A549 treated with GW870086 at 1 μM for 4 hours (cell line): ENCODE measurements at places on chromosomes 13 and 19. TPM values are rescaled to one million over a fixed set of nuclear protein-coding genes. Genes with fewer than 3 reads are reported as not detected.

SOX1 gene
- total RNA-seq, result not detected in 5 replicates

ZNF69 gene
- not detected in 5 replicates for total RNA-seq

DHDH gene
- 1.2 to 2.7 TPM (median 1.7 TPM) in 5 replicates for total RNA-seq

ZNF772 gene
- total RNA-seq, result 0.58 to 1.8 TPM (median 1.5 TPM) in 5 replicates

KCNJ14 gene
- 0.97 to 2.1 TPM (median 1.3 TPM) in 5 replicates for total RNA-seq

ATP12A gene
- not detected in 5 replicates for total RNA-seq

BABAM1 gene
- 59.7 to 68.1 TPM (median 61.7 TPM) in 5 replicates for total RNA-seq

ADAMTSL5 gene
- total RNA-seq, result 2.9 to 4.5 TPM (median 3.4 TPM) in 5 replicates

FGF14 gene
- not detected in 5 replicates for total RNA-seq

ZSWIM4 gene
- total RNA-seq, result 2.7 to 4.5 TPM (median 4.0 TPM) in 5 replicates

CATSPERD gene
- not detected in 5 replicates for total RNA-seq

PRRG2 gene
- 0.45 to 0.95 TPM (median 0.87 TPM) in 5 replicates for total RNA-seq

MBD3L3 gene
- not detected in 5 replicates for total RNA-seq

ONECUT3 gene
- total RNA-seq, result not detected in 5 replicates

METTL21C gene
- total RNA-seq, result not detected in 5 replicates

KIR3DL2 gene
- total RNA-seq, result not detected in 5 replicates

ZNF506 gene
- 0.13 to 0.49 TPM (median 0.27 TPM) in 4 of 5 replicates, not detected in the other for total RNA-seq

ZIM2 gene
- not detected in 5 replicates for total RNA-seq

SIGLECL1 gene
- not detected in 5 replicates for total RNA-seq

RAB20 gene
- 1.5 to 2.1 TPM (median 1.7 TPM) in 5 replicates for total RNA-seq

TMC4 gene
- total RNA-seq, result 0.53 to 1.7 TPM (median 0.91 TPM) in 5 replicates

UNC13A gene
- 1.4 to 1.9 TPM (median 1.7 TPM) in 5 replicates for total RNA-seq

ZNF260 gene
- 6.3 to 14.2 TPM (median 8.1 TPM) in 5 replicates for total RNA-seq

KLK1 gene
- 0.16 to 0.46 TPM (median 0.17 TPM) in 3 of 5 replicates, not detected in the others for total RNA-seq

RAVER1 gene
- total RNA-seq, result 20.8 to 29.6 TPM (median 28.0 TPM) in 5 replicates

FREM2 gene
- not detected in 5 replicates for total RNA-seq

SULT2A1 gene
- not detected in 5 replicates for total RNA-seq

CDX2 gene
- 0.53 to 1.2 TPM (median 0.96 TPM) in 5 replicates for total RNA-seq

CLEC11A gene
- total RNA-seq, result 6.0 to 10.5 TPM (median 9.2 TPM) in 5 replicates

FXYD3 gene
- 0.39 to 0.46 TPM (median 0.42 TPM) in 3 of 5 replicates, not detected in the others for total RNA-seq

ZNF223 gene
- total RNA-seq, result 1.5 to 4.0 TPM (median 2.6 TPM) in 5 replicates

ZNF358 gene
- total RNA-seq, result 15.8 to 19.1 TPM (median 17.3 TPM) in 5 replicates

HSD11B1L gene
- total RNA-seq, result 3.6 to 5.1 TPM (median 4.7 TPM) in 5 replicates

PCSK4 gene
- total RNA-seq, result 0.42 to 1.9 TPM (median 1.0 TPM) in 5 replicates

NLRP7 gene
- 0.07 TPM in 1 of 5 replicates, not detected in the others for total RNA-seq

ACP5 gene
- total RNA-seq, result 0.26 to 0.55 TPM (median 0.39 TPM) in 4 of 5 replicates, not detected in the other

LACC1 gene
- 3.1 to 4.2 TPM (median 3.6 TPM) in 5 replicates for total RNA-seq

CCDC169 gene
- total RNA-seq, result 0.28 to 0.74 TPM (median 0.33 TPM) in 4 of 5 replicates, not detected in the other

MICU2 gene
- total RNA-seq, result 15.0 to 18.5 TPM (median 17.0 TPM) in 5 replicates

RGL3 gene
- 0.66 to 2.4 TPM (median 1.9 TPM) in 5 replicates for total RNA-seq

GNG7 gene
- 0.05 to 0.08 TPM (median 0.06 TPM) in 4 of 5 replicates, not detected in the other for total RNA-seq

ZNF14 gene
- 1.7 to 2.6 TPM (median 2.1 TPM) in 5 replicates for total RNA-seq

NLRP12 gene
- total RNA-seq, result not detected in 5 replicates
